NCI-H2171 (cell line): ENCODE measurements at places on chromosomes 4 and X.
A peak's percentile ranks its signal among the peaks of the same experiment; 100 is the strongest.

- DNase-seq: no peak
Measured at GRCh38 chrX:3950373-3950772, 236.9 kb upstream of the PRKX start.

DNA sequence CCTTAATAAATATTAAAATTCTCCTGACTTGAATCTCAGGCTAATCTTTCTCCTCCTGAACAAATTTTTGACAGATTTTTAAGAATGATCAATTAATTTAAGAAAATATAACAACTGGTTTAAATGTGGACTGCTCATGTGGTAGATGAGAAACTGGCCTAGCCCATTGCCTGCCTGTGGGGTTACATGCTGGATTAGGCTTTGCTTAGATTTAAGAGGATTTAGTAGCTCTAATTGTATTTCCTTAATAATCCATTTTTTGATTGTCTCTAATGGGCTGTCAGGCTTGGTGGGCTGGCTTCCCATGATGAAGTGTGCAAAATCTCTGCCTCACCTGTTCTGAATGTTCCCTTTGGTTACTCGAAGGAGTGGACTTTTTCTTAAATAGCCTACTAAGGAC lies 27.8 kb upstream of the LIMCH1 start:
- no peak for DNase-seq

GRCh38 chr4:156439576-156440200 lies 486.0 kb upstream of the CTSO start:
- no peak for DNase-seq

- no peak for DNase-seq
Measured at GRCh38 chr4:162017863-162018262, 145.9 kb downstream of the FSTL5 start.

- DNase-seq: no peak
Measured at GRCh38 chr4:155305619-155306018, 71.1 kb downstream of the MAP9 start.

DNA sequence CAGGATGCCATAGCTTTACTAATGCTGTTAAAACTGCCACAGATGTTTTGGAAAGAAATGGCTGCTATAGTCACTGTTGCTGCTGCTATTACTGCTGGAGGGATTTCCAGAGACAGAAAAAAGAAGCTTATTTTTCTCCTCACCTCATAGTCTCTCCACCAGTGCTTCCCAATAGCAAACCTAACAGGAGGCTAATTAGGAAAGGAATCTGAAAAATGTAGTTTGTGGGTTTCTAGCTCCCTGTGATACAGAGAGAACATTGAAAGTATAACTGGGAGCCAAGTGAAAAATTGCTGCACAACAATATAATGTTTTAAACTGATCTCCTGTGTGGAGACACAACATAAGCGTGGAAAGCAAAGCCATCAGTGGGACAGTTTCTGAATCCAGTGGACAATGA lies 8.6 kb upstream of the TSPAN7 start:
- no peak for DNase-seq

GRCh38 chr4:70954032-70954431 lies 39.4 kb upstream of the DCK start:
- no peak for DNase-seq

DNA sequence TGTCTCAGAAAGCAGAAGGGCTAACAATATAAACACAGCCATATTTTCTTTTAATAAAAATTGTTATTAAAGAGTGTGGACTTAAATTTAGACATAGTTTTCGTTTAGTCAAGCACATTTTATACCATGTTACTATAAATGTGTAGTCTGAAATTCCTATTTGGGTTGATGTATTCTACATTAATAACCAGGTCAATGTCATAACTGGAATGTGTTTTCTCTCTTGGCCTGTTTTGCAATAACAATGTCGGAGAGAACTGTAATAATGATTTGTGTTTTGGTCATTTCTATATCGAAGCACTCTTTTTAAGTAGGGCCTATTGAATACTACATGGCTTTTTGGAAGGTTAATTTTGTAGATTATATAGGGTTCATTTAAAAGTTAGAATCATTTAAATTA lies 5.5 kb downstream of the USO1 start:
- no peak for DNase-seq

DNA sequence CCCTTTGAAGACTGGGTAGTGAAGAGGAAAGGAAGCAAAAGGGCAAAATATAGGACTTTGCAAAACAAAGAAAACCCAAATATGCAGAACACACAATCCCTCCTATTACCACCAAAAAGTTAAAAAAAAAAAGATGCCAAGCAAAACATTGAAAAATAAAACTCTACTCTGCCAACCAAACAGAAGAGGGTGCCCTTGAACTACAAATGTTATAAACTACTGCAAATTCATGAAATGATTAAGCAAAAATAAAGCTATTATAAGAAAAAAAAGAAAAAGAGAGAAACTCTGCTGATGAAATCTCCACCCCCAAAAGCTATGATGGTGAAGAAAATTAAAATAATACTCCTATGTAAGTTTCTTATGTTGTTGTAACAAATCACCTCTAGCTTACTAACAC lies 168.5 kb upstream of the STK26 start:
- DNase-seq: peak; percentile 1

DNA sequence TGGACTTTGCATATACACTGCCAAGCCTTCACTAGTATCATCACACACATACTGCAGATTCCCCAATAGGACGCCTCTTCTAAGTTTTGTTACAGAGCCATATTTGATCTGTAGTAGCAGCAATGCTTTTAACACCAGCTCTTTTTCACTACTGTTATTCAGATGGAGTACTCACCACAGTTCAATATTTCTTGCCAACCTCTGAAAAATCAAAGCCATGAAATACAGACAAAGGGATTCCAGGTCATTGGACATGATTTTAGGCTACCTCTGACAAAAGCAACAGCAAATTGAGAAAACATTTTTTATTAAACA lies 390.7 kb upstream of the ADGRL3 start:
- DNase-seq: no peak

DNA sequence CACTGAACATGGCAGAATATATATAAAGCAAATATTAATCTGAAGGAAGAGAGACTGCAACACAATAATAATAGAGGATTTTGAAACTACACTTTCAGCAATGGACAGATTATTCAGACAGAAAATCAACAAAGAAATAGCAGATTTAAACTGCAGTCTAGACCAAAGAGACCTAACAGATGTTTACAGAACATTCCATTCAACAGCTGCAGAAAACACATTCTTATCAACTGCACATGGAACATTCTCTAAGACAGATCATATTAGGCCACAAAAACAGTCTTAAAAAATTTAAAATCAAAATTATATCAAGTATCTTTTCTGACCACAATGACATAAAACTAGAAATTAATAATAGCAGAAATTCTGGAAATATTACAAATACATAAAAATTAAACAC lies 27.1 kb downstream of the CENPE start:
- no peak for DNase-seq

DNA sequence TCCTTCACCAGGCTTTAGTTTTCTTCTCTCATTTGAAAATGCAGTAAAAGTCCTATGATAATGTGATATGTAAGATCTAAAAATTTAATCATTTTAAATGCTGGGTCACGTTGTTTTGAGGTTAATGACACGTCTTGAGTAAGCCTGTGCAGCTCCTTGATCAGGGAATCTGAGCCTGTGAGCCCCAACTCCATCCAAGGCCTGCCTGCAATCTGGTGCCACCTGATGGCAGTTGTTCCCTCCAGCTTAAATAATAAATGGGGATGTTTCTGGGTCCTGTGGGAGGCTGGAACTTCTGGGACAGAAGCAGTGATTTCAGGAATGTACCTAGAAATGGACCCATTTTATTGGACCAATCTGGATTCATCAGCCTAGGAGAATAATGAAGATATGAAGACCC lies 455.4 kb upstream of the ADGRL3 start:
- DNase-seq: no peak

DNA sequence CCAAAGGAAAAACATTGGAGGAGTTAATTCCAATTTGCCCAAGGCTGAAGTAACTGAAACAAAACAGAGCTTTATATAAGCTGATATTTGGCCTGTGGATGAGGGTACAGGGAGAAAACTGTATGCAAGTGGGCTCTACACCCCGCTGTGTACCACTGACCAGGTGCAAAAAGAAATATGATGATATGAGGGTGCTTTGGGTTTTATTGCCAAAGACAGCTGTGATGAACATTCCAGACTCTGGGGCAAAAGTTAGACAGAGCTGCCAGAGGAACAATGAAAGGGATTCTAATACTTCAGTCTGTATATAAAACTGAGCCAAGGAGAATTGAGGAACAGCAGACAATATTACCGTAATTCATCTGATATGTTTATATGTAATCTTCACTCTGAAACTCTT lies 117.4 kb downstream of the MID1 start:
- no peak for DNase-seq

- DNase-seq: no peak
Measured at GRCh38 chr4:40347472-40347871, 12.3 kb downstream of the CHRNA9 start.

DNA sequence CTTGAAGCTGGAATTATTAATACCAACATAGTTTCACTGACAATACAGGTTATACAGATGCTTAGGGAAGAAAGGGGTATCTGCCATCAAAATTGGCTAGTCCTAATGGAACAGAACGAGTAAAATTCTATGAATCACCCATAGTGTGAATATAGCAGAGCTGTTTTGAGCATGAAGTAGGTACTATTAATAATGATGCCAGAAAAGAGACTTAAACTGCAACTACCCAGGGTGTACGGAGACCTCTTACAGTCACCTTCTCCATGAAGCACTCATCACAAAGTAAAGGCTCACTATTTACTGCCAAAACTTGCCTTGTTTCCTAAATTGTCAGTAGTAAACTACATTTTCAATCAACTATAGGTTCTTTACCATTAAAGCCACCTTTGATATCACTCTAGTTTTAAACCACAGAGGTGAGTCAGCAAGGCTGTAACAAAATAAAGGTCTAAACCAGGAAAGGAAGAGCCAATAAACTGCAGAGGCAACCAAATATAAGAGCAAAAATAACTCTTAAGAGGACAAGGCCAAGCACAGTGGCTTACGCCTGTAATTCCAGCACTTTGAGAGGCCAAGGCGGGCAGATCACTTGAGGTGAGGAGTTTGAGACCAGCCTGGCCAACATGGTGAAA lies 114.4 kb downstream of the FRYL start:
- no peak for DNase-seq

- no peak for DNase-seq
Measured at GRCh38 chr4:184385705-184386141, 88.6 kb downstream of the IRF2 start.

DNA sequence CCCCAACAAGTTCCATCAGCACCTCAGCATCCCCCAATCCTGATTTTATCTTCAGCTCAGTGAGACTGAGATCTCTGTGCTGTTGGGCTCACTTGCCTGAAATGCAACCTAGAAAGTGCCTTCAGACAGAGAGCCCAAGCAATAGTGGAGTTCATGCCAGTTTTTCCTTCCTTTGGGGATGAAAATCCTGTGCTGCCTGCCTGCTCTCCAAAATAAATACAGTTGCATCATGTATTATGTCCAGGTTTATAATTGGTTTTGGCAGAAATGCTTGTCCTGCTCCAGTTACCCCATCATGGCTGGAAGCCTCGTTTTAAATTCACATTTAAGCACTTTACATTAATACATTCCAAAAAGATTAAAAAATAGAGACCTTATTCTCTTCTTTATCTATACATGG lies 1865.5 kb upstream of the TENM3 start:
- DNase-seq: no peak

DNA sequence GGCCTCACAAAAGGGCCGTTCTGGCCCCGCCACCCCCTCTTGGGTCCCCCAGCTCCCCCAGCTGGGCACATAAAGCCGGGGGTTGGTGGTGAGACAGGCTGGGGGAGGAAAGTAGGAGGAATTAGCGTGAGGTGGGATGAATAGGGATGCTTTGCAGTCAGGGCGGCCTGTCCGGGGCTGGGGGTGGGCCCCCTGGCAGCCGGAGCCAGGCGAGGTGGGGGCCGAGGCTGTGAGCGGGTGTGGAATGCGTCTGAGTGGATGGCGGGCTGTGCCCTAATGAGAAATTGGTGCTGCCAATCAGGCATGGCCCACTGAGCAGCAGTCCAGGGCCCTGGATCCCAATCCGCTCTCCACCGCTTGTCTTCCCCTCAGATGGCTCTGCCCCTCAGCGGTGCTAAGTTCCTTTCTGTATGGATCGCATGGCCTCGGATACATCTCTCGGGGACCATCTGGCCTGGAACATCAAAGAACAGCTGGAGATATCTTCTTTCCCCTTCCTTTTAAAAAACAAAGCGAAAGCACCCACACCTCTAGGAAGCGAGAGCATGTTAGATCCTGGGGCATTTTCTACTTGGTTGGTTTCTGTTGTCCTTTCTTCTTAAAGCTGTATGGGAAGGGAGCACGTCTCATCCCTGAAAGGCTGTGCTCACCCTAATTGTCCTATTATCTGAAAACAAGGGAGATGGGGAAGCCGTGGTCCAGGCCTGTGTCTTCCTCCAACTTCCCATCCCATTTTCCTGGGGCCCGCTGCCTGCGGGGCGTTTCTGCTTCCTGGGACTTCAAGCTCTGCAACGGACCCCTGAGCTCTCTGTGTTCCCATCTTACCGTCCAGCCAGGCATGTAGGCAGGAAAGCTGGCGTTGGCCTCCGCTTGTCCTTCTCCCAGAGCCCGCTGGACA lies 106.9 kb downstream of the SORCS2 start:
- peak; percentile 74 for DNase-seq

DNA sequence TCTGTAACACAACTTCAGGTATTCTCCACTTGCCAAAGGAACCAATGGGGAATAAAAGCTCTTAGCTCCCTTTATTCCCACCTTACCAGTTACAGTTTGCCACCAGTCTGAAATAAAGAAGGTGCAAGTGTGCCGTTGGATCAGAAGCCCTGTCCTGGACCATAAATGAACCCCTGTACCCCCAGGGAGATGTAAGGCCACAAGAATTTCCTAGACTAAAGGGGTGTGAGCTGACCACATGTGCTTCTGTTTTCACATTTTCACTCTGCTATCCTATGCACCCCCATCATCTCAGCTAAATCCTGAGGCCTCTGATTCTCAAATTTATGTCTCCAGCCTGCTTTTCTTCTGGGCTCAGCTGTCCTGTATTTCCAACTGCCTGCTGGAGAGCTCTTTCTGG lies 221.2 kb downstream of the SPRY1 start:
- DNase-seq: no peak

- DNase-seq: no peak
Measured at GRCh38 chr4:99436462-99436861, 1.3 kb upstream of the ADH7 start.

DNA sequence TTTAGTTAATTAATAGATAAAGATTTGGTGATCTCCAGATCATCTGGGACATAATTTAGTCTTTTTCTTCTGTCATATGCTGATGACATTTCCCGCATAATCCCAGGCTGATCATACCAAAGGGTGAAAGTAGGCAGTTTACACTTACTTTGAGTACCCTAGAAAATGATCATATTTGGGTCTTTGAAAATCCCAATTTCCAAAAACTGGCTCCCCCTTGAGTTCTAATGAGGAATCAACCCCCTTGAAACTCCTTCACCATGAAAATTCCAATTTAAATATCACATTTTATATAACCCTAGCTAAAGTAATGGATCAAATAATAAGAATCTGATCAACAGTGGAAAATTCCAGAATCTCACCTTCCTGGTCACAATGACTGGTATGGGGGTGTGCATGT lies 223.4 kb downstream of the NAF1 start:
- DNase-seq: no peak

DNA sequence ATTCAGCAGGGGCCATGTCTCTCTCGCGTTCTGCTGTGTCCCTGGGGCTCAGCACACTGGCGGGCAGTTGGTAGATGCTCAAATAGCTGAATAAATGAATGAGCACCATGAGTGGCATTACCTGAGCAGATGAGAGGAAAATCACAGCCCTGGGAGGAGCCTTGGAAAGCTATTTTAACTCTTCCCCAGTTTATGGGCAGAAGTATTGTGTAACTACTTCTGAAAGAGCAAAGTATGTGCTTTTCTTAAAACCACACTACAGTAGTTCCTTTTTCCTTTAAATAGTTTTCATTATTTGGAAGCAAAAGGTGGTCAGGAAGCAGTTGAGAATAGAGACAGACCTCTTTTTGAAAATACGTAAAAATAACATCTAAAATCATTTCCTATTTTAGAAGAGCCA lies 3.0 kb upstream of the PLAC1 start:
- no peak for DNase-seq
